ENCODE measurements at places on chromosomes 2 and 18.
A peak's percentile ranks its signal among the peaks of the same experiment; 100 is the strongest.

DNA sequence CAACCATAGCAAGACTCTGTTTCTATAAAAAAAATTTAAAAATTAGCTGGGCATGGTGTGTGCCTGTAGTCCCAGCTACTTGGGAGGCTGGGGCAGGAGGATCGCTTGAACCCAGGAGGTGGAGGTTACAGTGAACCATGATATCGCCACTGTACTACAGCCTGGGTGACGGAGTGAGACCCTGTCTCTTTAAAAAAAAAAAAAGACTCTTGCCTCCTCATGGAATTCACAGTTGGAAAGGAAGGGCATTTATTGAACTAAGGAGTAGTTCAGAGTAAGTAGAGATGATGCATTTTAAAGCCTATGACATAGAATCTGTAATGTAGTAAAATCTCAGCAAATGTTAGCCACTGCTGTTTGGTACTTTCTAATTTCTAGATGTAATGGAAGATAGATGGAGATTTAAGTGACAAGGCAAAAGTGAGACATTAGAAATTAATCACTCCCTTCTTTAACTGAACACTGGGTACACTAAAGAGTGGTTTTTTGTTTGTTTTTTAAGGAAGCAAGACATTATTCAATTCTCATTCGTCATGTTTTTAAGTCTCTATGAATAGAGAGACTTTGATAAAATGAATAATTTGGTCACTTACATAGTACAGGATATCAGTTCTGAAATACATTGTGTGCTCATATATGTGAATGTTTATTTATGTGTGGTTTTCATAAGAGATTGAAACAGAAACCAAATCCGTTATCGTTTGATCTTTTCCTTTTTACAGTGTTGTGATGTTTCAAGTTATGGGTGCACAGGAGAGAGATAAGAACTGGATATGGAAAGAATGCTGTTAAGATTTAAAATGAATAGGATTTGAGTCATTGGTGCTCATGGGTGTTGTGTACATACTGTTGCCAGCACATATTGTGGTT lies 186.1 kb upstream of the STON1 start:
- DNase-seq: no peak

- DNase-seq: no peak
Measured at GRCh38 chr2:6880200-6880733, 2.7 kb downstream of the RSAD2 start.

- DNase-seq: no peak
Measured at GRCh38 chr2:201420442-201421113, 30.7 kb downstream of the TRAK2 start.

DNA sequence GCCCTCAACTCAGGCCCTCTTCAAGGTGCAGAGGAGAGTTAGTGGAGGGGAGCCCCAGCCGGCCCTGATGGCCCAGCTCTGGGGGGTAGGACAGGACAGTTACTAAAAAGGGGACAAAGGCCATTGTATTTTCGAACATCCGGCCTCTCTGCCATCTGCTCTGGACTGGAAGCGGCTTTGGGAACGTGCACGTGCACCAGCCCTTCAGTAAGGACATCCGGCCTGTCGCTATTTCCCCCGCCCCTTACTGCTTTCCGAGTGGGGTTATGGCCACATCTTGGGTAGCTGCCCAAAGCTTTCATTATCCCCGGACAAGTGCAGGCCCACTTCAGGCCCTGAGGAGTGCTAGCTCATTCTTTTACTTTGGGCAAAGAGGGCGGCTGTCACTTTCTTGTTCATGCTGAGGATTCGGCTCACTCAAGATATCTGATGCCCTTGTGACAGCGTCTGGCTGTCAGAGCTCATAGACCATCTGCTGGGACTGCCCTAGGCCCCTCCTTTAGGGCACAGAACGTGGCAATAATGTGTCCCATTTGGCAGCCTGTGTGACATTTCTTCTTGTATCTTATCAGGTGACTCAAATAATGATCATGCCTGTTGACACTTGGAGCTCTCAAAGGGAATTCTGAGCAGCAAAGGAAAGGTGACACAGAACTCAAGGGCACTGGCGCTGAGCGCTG lies 17.5 kb downstream of the SLC4A3 start:
- no peak for DNase-seq

DNA sequence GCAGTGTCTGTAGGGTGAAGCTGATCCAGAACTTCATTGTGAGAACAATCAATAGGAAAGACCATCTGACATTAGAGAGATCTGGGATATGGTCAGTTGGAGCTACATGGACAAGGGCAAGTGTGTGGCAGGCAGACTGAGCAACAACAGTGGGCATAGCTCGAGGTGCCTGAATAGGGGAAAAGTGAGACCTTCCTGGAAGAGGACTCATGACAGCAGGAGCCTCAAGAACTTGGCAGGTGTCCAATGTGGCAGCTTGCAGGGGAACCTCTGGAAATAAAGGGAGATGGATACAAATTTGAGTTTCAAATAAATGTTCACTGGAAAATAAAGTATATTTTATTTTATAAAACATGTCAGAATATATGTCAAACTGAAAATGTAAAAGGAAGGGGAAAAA lies 117.9 kb downstream of the TANC1 start:
- DNase-seq: no peak

GRCh38 chr2:120343433-120344105 lies 2.4 kb upstream of the INHBB start:
- peak; percentile 45 for DNase-seq

GRCh38 chr18:31104444-31104843 lies 2.2 kb upstream of the DSC2 start:
- DNase-seq: no peak

DNA sequence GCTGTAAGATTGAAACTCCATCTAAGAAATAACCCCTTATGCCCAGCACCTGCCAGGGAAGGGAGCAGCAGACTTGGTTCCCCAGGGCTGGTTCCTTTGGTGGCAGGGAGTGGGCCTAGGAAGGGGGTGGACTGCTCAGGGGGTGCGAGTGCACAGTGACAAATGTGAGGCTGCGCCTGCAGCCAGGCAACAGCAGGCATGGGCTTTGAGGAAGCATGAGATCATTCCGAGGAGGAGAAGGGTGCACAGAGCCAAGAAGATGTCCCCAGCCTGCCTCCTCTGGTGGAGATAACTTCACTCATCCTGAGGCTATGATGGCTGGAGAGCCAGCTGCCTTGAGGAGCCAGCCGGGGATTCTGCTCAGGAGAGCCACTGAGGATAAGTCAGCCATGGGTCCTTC lies 158.0 kb downstream of the CAPN13 start:
- no peak for DNase-seq

- no peak for DNase-seq
Measured at GRCh38 chr2:29108225-29108624, 7.0 kb upstream of the CLIP4 start.

DNA sequence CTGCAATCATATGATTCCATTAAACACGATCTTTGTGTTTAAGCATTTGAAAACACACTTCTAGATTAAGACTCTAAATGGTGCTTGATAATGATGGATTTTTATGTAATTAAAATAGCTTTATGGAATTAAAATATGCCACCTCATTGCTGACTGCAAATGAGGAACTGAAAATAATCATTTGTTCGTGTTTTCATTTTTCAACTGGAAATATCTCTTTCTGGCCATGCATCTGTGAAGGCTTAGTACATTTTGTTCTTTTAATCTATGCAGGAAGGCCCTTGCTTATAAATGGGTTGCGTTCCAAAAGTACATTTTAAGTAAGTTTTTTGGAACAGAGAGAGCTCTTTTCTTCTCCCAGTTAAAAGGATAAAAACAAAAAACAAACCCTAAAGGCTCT lies 125.5 kb downstream of the MC4R start:
- DNase-seq: no peak

DNA sequence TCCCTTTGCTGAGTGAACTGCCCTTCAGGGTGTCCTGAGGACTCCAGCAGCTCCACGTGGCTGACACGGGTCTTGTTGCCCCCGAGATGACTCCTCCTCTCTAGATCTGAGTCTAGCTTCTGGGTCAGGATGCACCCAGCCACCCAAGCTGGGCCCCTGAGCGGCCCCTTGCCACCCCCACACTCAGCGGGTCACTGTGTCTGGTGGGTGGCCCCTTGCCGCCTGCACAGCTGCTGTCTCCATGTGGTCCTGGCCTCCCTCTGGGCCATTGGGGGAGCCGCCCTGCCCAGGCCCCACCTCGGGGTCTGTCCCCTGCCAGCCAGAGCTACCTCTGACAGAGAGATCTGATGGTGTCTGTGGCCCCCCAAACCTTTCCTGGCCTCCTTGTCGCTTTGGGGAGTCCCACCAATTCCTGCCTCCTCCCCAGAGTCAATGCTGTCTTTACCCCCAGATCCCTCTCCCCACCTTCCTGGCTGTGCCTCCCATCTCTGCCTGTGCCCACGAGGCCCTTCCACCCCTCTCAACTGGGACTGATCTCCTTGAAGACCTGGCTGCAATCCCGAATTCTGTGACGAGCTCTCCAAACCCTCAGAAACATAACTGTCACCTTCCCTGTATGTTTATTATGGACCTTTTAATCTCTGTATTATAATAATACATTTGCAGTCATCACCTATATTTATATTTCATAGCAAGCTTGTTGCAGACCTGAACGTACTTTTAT lies 46.5 kb downstream of the TWIST2 start:
- no peak for DNase-seq

DNA sequence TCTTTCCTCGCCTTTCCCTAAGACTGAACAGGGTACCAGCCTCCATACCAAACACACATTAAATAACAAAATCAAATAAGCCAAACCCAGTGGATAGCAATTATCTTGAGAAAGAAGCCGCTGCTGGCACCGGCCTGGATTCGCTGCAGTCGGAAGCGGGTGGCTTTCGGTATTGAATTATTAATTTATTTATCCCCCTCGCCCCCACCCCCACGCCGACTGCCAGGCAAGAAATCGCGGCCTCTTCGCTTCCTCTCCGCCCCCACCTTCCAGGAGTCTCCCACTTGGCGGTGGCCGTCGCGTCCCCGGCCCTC lies 370 bp upstream of the ZNF804A start:
- no peak for DNase-seq

GRCh38 chr2:120856421-120856862 lies 120.8 kb downstream of the GLI2 start:
- no peak for DNase-seq

GRCh38 chr2:176140513-176141317 lies 10.6 kb upstream of the HOXD4 start:
- DNase-seq: no peak

- peak; percentile 5 for DNase-seq
Measured at GRCh38 chr2:182642328-182642727, 73.7 kb upstream of the DNAJC10 start.

- no peak for DNase-seq
Measured at GRCh38 chr2:19496646-19497045, 138.2 kb upstream of the OSR1 start.

DNA sequence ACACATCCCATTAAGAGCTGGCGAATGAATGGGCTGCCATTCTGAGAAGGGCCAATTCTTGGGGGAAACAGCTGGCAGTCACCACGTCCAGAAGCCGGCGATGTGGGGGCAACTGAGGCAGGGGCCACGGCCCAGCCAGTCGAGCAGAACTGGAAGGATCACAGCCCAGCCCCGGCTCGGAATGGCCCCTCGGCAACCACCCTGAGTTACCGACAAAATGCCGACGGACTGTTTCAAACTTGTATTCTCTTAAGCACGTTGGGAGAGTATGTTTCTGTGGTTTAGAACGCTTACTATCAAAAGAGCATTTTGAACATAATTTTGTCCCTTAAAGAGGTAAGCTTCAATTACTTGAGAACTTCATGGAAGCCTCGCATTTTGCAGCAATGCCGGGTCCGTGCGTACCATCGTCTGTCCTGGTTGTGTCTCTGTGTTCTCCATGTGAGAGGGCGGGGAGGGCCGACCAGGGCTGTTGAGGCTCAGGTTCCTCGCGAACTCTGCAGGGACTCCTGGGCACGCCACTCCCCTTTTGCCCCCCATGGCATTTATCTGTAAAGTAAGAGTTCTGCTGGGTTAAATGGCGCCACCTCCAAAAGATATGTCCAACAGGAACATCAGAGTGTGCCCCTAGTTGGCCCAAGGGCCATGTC lies 155.9 kb downstream of the TWIST2 start:
- DNase-seq: no peak

- DNase-seq: no peak
Measured at GRCh38 chr2:186269536-186269935, 216.5 kb upstream of the ZC3H15 start.

DNA sequence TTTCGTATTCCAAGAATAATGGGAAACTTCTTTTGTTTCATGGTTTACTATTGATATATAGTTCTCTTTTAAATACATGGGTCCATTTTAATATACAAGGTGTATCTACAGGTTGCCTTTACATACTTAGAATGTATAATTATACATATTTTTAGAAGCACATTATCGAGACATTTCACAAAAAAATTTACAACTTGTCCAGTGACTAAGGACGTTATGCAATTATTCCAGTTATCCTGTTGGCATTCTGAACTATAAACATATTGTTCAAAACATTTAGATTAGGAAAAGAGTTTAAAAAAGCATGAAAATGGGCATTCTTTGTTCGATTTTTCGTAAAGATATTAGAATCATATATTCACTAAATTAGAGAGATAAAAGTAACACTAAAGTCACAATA lies 344.6 kb upstream of the TMEFF2 start:
- DNase-seq: no peak

- no peak for DNase-seq
Measured at GRCh38 chr2:241553981-241554380, 4.6 kb upstream of the BOK start.

- DNase-seq: no peak
Measured at GRCh38 chr2:71788186-71788525, 334.8 kb downstream of the DYSF start.

DNA sequence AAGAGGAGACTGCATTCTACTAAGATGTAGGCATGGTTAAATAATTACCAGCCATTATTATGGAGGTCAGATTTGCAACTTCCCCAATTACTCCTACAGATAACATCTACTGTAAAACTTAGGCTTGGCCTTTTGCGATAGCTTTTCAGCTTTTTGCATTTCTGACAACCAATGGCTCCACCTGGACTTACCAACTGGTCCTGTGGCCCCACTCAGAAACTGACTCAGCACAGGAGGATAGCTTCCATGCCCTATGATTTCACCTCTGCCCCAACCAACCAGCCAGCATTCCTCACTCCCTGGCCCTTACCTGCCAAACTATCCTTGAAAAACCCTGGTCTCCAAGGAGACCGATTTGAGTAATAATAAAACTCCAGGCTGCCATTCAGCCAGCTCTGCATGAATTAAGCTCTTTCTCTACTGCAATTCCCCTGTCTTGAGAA lies 28.2 kb downstream of the TUBB6 start:
- DNase-seq: no peak

GRCh38 chr2:205612636-205613035 lies 69.7 kb upstream of the NRP2 start:
- no peak for DNase-seq

DNA sequence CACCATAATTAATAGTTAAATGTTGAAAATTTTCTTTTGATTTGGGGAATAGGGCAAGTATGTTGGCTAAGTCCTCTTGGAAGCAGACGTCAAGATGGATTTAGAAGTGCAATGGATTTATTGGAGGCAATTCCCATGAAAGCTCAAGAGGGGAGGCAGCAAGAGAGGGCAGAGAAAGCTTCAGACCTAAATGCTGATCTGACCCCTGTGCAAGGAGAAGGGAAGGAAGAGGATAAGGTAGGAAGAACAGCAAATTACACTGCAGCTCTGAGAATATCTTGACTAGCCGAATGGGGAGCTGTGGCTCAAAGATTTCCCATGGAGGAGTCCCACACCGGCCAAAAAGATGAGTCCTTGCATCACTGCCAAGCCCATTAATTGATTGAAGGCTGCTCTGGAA lies 46.9 kb upstream of the ATP8B1 start:
- DNase-seq: no peak

GRCh38 chr18:55113800-55114199 lies 154.5 kb upstream of the CCDC68 start:
- DNase-seq: no peak
